ENCODE measurements at places on chromosomes 7 and 10.
A peak's percentile ranks its signal among the peaks of the same experiment; 100 is the strongest.

- DNase-seq: no peak
- no peak overlapping the region for H3K4me3 ChIP-seq
- H3K27me3 ChIP-seq: no peaks in the 10 kb centered on the region
- no peaks in the 10 kb centered on the region for H3K36me3 ChIP-seq
These were observed 37.8 kb downstream of the CLRN3 start for GRCh38 chr10:127854769-127855590.

DNA sequence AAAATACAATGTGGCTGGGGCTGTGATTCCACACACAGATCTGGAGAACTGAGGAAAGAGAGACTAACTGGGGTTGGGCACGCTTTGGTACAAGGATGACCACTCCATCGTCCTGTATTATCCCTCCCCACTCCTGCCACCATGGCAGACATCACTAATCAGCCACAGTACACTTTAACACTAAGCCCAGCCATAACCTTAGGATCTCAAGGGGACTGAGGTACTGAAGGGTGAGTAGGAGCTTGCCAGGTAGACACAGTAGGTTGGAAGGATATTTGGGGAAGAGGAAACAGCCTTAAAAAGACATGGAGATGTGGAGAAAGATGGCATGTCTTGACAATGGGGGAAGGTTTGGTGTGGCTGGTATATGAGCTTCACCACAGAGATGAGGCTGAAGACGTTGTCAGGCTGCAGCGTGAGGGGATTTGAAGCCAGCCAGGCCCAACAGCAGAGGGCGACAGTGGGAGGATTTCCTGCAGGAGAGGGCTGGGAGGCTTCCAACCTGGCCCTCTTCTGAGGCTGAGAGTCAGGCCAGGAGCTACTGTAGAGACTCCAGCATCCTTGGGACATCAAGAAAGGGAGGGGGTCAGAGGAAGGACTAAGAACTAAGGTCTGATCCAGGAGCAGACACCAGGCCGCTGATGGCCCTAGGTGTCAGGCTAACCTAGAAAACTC, 58.6 kb upstream of the COL13A1 start:
- no peaks in the 10 kb centered on the region for H3K4me1 ChIP-seq
- no peak overlapping the region for H3K27ac ChIP-seq
- DNase-seq: no peak
- H3K36me3 ChIP-seq: no peaks in the 10 kb centered on the region

DNA sequence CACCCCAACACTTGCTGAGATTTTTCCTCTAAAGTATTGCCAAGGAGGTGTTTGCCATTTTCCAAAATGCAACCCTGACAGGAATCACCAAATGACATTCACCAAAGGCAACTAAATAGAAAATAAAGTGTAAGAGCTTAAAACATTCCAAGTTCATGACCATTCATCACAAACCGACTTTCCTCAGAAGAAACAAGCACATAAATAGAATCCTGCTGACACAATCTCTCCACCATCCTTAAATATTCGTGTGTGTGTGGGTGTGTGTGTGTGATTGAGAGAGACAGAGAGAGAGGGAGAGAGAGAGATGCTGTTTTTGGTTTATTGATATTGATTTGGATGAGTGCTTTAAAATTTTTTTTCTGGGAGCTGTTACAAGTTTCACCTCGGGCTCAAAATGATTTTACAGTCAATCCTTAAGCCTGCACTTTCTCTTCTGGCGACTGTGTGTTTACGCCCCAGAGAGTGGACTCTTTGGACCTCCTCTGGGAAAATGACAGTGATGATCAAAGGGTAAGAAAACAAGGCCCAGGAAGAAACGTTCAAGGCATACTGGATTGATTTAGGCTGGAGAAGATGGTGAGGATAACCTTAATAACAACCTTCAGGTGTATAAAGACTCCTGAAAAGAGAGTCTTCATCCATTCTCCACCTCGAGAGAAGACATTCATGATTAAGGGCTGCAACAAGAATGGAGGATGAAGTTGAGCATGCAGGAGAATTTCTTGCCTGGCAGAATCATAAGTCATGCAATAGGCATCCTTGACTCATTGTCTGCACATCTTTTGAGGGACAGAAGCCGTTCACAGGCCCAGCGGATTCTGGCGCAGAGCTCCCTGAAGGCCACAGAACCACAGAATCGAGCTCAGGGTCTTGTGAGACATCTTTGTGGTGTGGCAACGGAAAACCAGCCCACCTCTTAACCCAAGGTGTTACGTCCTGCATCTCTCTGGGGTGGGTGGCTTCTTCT, 104.4 kb upstream of the FGFR2 start:
- peak overlapping the region; percentile 48 for H3K27ac ChIP-seq
- no peaks in the 10 kb centered on the region for H3K4me1 ChIP-seq

DNA sequence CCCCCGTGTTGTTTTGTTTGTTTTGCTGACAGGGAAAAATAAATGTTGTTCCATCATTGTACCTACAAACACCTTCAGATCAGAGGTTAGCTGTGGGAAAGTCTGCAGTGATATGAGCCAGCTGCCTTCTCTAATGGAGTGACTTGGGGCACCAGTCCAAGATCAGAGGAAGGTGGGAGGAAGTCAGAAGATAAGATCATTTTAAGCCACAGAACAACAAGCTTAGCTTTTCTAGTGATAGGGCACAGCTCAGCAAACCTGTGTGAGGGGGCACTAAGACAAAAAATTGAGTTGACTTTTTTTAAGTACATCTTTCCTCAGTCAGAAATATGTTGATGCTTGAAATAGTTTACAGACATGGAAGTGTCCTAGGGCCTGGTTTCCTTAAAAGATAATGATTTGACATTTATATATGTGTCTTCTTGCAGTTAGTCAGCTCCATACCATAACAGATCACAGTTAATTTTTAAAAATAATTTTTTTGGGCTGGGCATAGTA, 240.3 kb upstream of the KAT6B start:
- H3K36me3 ChIP-seq: no peaks in the 10 kb centered on the region
- no peaks in the 10 kb centered on the region for H3K27me3 ChIP-seq
- DNase-seq: no peak
- peaks cover 11% of the 10 kb centered on the region for H3K4me1 ChIP-seq

- no peaks in the 10 kb centered on the region for H3K27me3 ChIP-seq
- DNase-seq: no peak
- no peak overlapping the region for H3K4me3 ChIP-seq
- H3K4me1 ChIP-seq: no peaks in the 10 kb centered on the region
These were observed 21.6 kb upstream of the NUP205 start for GRCh38 chr7:135536150-135536549.

GRCh38 chr7:48109848-48110663, 21.0 kb downstream of the UPP1 start:
- H3K4me1 ChIP-seq: no peaks in the 10 kb centered on the region
- H3K27ac ChIP-seq: no peak overlapping the region
- H3K27me3 ChIP-seq: no peaks in the 10 kb centered on the region
- H3K36me3 ChIP-seq: no peaks in the 10 kb centered on the region

DNA sequence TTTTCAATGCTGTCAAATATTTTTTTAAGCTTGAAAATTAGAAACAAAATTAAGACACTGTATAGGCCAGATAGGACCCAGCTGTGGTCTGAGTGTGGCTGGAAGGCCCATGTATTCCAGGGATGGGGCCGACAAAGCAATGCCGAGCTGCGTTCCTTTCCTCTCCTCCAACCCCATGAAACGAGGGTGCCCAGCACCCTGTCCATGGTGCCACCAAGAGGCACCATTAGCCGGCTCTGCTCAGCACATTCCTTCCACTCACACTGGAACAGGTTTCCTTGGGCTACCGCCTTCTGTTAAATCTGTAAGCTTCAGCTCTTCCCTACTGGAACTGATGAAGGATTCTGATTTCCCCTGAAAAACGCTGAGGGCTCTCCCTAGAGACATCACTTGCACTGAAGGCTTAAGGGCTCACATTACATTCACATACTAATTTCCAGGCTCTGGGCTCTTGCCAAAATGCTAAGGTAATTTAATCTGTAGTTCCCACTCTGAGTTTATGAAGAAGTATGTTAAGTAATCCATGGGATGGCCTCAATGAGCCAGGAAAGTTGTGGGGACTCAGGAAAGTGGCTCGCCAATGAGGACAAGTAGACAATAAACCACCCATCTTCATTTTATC, 73.7 kb upstream of the CAMK2B start:
- H3K36me3 ChIP-seq: no peaks in the 10 kb centered on the region
- H3K4me1 ChIP-seq: no peaks in the 10 kb centered on the region
- DNase-seq: no peak
- H3K27ac ChIP-seq: no peak overlapping the region

- H3K36me3 ChIP-seq: no peaks in the 10 kb centered on the region
- H3K4me1 ChIP-seq: no peaks in the 10 kb centered on the region
- H3K27ac ChIP-seq: no peak overlapping the region
- no peaks in the 10 kb centered on the region for H3K27me3 ChIP-seq
- DNase-seq: no peak
- H3K4me3 ChIP-seq: no peak overlapping the region
These were observed 11.4 kb downstream of the NPVF start for GRCh38 chr7:25216837-25217236.

- H3K36me3 ChIP-seq: no peaks in the 10 kb centered on the region
- no peaks in the 10 kb centered on the region for H3K27me3 ChIP-seq
- H3K27ac ChIP-seq: no peak overlapping the region
- no peak overlapping the region for H3K4me3 ChIP-seq
- H3K4me1 ChIP-seq: no peaks in the 10 kb centered on the region
- DNase-seq: no peak
These were observed 48.7 kb upstream of the MAGI2 start for GRCh38 chr7:79502151-79502550.

DNA sequence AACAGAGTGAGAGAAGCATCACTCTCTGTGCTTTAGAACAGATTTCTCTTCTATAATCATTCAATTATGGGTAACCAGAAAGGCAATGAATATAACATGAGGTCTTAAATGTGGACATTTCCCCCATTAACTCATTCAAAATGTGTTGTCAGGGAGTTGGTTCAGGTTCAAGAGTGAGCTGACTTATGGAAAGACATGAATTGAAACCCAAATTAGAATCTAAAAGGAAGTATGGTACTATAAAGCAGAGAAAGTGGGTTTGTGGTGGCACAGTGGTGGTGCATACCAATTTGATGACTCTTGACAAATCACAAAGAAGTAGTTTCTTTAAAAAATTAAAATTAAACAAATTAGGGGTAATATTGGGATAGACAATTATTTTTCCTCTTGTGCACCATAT, 114.6 kb upstream of the MEOX2 start:
- H3K36me3 ChIP-seq: no peaks in the 10 kb centered on the region
- DNase-seq: no peak
- no peak overlapping the region for H3K27ac ChIP-seq
- no peak overlapping the region for H3K4me3 ChIP-seq
- H3K4me1 ChIP-seq: no peaks in the 10 kb centered on the region

DNA sequence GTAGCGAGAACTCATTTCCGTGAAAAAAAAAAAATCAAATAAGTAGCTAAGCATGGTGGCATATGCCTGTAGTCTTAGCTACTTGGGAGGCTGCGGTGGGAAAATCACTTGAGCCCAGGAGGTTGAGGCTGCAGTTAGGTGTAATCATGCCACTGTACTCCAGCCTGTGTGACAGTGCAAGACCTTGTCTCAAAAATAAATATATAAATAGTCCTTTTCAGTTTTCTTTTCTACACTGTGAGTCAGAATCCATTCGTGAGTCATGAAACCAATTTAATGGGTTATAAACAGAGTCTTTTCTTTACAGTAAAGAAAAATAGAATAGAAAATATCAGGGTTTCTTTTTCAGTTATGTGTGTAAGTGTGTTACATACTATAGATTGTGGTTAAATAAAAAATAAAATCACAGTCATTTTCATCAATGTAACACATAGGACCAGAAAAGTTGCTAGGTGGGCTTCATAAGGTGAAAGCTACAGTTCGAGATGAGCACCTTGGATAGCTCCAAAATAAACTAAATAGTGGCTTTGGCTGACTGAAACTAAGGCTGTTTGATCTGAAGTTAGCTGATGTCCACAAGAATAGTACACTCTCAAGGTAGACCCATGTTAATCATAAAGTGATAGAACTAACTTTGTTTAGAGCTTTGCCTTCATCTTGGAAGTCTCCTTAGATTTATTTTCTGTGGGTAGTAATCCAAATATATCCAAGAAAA, 781.1 kb downstream of the GATA3 start:
- no peaks in the 10 kb centered on the region for H3K27me3 ChIP-seq
- H3K4me3 ChIP-seq: no peak overlapping the region
- H3K4me1 ChIP-seq: no peaks in the 10 kb centered on the region
- H3K27ac ChIP-seq: no peak overlapping the region
- H3K36me3 ChIP-seq: no peaks in the 10 kb centered on the region

GRCh38 chr7:66768865-66769832, 28.6 kb downstream of the RABGEF1 start:
- H3K36me3 ChIP-seq: no peaks in the 10 kb centered on the region
- H3K27me3 ChIP-seq: no peaks in the 10 kb centered on the region
- H3K4me1 ChIP-seq: no peaks in the 10 kb centered on the region
- DNase-seq: no peak
- no peak overlapping the region for H3K4me3 ChIP-seq

GRCh38 chr7:34851431-34851830, 185.9 kb downstream of the DPY19L1 start:
- no peaks in the 10 kb centered on the region for H3K4me1 ChIP-seq
- H3K36me3 ChIP-seq: no peaks in the 10 kb centered on the region
- H3K4me3 ChIP-seq: no peak overlapping the region
- no peak for DNase-seq

DNA sequence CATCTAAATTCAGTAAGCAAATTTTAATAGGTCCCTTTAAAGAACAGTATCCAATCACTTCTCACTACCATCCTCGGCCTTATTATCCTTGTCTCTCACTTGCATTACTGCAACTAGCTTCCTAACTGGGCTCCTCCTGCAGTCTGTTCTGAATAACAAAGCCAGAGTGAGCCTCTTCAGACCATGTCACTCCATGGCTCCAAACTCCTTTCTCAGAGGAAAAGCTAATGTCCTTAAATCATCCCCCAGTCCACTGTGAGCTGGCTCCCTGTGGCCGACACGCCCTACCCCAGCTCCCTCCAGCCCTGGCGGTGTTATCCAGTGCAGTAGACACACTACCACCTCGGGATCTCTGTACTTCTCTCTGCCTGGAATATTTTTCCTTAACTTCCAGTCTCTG, 80.0 kb downstream of the EPC1 start:
- no peak overlapping the region for H3K4me3 ChIP-seq
- DNase-seq: no peak
- H3K27ac ChIP-seq: no peak overlapping the region
- H3K4me1 ChIP-seq: no peaks in the 10 kb centered on the region

- no peak overlapping the region for H3K27ac ChIP-seq
- DNase-seq: no peak
- no peaks in the 10 kb centered on the region for H3K27me3 ChIP-seq
- no peaks in the 10 kb centered on the region for H3K36me3 ChIP-seq
- peaks cover 4% of the 10 kb centered on the region for H3K4me1 ChIP-seq
These were observed 644.6 kb downstream of the AUTS2 start for GRCh38 chr7:70242826-70243225.

GRCh38 chr7:34320926-34321661, 336.9 kb upstream of the NPSR1 start:
- no peaks in the 10 kb centered on the region for H3K4me1 ChIP-seq
- DNase-seq: peak; percentile 22
- no peak overlapping the region for H3K4me3 ChIP-seq
- H3K36me3 ChIP-seq: no peaks in the 10 kb centered on the region
- no peaks in the 10 kb centered on the region for H3K27me3 ChIP-seq

GRCh38 chr10:109880886-109881768, 42.2 kb downstream of the XPNPEP1 start:
- no peak for DNase-seq
- no peaks in the 10 kb centered on the region for H3K36me3 ChIP-seq
- no peaks in the 10 kb centered on the region for H3K4me1 ChIP-seq
- H3K4me3 ChIP-seq: no peak overlapping the region
- no peak overlapping the region for H3K27ac ChIP-seq

Measured in uterus (tissue), 4 donors.